ENCODE measurements at places on chromosomes 13 and 19. TPM values are rescaled to one million over a fixed set of nuclear protein-coding genes. Genes with fewer than 3 reads are reported as not detected.

The CYTH2 gene
- total RNA-seq = 54.4 TPM

The PSMD8 gene
- total RNA-seq = 486 TPM

The EXOSC5 gene
- total RNA-seq = 110 TPM

The RXFP2 gene
- not detected for total RNA-seq

The SRRM5 gene
- 0.93 TPM for total RNA-seq

The FFAR1 gene
- total RNA-seq = not detected

The ZNF793 gene
- total RNA-seq = 0.05 TPM

The IL4I1 gene
- total RNA-seq = 1.2 TPM

The FARP1 gene
- 11.6 TPM for total RNA-seq

The OVOL3 gene
- total RNA-seq = 0.15 TPM

The SAFB gene
- 58.3 TPM for total RNA-seq

The NLRP4 gene
- total RNA-seq = not detected

The MTUS2 gene
- total RNA-seq = 0.01 TPM

The NKPD1 gene
- total RNA-seq = 0.10 TPM

The ZNF497 gene
- 0.98 TPM for total RNA-seq

The CYP2A7 gene
- not detected for total RNA-seq

The SYNGR4 gene
- 3.7 TPM for total RNA-seq

The KLC3 gene
- total RNA-seq = 0.62 TPM

The KLK14 gene
- total RNA-seq = 0.41 TPM

The IGFL3 gene
- 0.21 TPM for total RNA-seq

The ICAM3 gene
- 9.2 TPM for total RNA-seq

The UPK1A gene
- 1.0 TPM for total RNA-seq

The ZNF738 gene
- total RNA-seq = 0.85 TPM

The ABHD17A gene
- total RNA-seq = 42.6 TPM

The LIN7B gene
- total RNA-seq = 8.2 TPM

The ZNF667 gene
- total RNA-seq = not detected

The BST2 gene
- 0.43 TPM for total RNA-seq

The ZNF560 gene
- not detected for total RNA-seq

The FGF14 gene
- not detected for total RNA-seq

The STAP2 gene
- total RNA-seq = not detected

The CYP4F3 gene
- total RNA-seq = 2.3 TPM

The OR10H1 gene
- total RNA-seq = not detected

The NANOS2 gene
- not detected for total RNA-seq

The BLVRB gene
- 357 TPM for total RNA-seq

The MADCAM1 gene
- total RNA-seq = 0.33 TPM

The WDR88 gene
- not detected for total RNA-seq

The SLC25A41 gene
- 0.17 TPM for total RNA-seq

The ADGRE2 gene
- 0.56 TPM for total RNA-seq

The SPIB gene
- 0.34 TPM for total RNA-seq

The TUBA3C gene
- total RNA-seq = not detected

The THSD1 gene
- total RNA-seq = 9.1 TPM

The BEST2 gene
- total RNA-seq = not detected

The MCOLN1 gene
- 12.8 TPM for total RNA-seq

The CGB1 gene
- total RNA-seq = 0.20 TPM

The C19orf38 gene
- total RNA-seq = 0.10 TPM

The ZNF274 gene
- total RNA-seq = 14.8 TPM

The ENOX1 gene
- total RNA-seq = 0.74 TPM

The FGF9 gene
- not detected for total RNA-seq

The ZNF14 gene
- total RNA-seq = 1.5 TPM

The B3GLCT gene
- 4.9 TPM for total RNA-seq

The SULT2A1 gene
- total RNA-seq = not detected

The INTS6 gene
- 11.7 TPM for total RNA-seq

The NAPSA gene
- 1.3 TPM for total RNA-seq

The DIRAS1 gene
- total RNA-seq = 4.3 TPM

The CD320 gene
- 64.1 TPM for total RNA-seq

Data from A549 treated with CORT108297 at 1 μM for 4 hours (cell line).